ENCODE measurements at places on chromosomes 6 and 20.

- DNase-seq, result no peak
Measured at GRCh38 chr20:36875702-36876472, at the start of gene TLDC2. TSS of gene TLDC2 (plus strand) at chr20:36876138. CDS start at chr20:36876175, 37 bp downstream.

GRCh38 chr6:41650120-41650519 lies 11.9 kb downstream of the MDFI start:
- no peak for DNase-seq

GRCh38 chr20:2745060-2745910 lies 52.7 kb downstream of the EBF4 start:
- DNase-seq, result no peak

GRCh38 chr20:33653900-33654596 lies 8.1 kb upstream of the C20orf144 start:
- DNase-seq, result no peak

DNA sequence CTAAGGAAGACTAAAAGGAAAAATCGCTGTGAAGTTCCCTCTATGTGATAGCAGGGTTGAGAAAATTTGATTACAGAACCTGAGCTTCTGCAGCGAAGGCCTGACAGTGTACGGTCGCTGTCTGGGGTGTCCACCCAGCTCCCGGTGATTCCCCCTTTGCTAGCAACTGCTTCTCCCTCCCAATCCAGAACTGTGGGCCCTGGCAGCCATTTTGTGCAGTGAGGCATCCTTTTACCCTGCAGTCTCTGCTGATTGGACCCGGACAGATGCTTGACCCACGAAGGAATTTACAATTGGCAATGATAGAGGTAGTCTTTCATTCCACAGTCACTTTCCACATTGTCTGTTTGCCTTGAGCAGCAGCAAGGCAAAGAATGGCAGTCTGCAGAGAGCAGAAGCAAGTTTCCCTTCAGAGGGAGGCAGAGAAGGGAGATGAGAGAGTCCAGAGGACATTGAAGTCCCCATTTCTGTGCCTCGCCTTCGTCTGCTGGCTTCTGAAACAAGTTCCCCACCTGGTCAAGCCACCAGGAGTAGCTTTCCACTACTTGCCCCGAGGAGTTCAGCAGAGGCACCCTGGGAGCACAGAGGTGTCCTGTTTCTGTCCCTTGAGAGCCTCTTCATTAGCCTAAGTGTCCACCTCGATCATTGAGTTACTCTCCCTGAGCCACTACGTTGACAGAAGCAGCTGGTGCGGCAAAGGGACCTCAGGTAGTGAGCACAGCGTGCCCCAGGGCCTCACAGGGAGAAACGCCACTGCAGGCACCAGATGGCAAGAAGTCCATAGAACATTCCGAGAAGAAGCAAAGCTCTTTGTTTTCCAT lies 370.3 kb downstream of the NRN1 start:
- DNase-seq, result no peak
